Lung (tissue), 17 donors: ENCODE measurements at places on chromosomes 7 and 10.

DNA sequence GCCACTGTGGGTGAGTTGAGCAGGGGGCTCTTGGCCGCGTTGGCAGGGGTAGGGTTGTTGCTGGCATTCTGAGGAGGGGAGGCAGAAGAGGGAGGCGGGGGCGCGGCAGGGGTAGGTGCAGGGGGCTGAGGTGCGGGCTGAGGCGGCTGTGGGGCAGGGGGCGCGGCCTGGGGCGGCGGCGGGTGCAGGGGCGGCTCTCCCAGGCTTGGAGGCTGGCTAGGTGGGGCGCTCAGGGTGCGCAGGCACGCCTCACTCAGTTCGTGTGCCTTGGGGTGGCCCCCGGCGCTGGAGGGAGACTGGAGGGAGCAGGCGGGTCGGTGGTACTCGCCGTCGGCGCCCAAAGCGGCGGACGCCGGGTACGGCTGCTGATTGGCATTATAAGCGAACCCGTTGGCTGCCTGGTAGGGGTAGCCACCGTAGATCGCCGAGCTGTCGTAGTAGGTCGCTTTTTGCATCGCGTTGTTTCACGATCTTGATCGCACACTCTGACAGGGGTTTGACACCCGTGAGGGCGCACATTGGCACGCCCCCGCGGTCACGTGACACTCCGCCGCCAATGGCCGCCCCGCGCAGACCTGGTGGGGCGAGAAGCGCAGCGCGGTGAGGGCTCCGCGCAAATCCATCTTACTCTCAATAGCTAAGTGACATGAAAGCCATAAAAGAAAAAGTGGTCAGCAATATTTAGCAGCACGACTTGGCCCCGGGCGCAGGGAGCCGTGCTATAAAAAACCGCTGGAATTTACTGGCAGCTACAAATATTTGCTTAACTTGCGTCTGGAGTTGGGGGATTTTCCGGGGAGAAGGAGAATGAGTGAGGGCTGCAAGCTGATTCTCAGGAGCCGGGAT, 7.9 kb upstream of the HOXA2 start:
- peak; percentile 90 for DNase-seq

- DNase-seq, result peak; percentile 38
Measured at GRCh38 chr7:141208539-141208938, 134.7 kb downstream of the TMEM178B start.

DNA sequence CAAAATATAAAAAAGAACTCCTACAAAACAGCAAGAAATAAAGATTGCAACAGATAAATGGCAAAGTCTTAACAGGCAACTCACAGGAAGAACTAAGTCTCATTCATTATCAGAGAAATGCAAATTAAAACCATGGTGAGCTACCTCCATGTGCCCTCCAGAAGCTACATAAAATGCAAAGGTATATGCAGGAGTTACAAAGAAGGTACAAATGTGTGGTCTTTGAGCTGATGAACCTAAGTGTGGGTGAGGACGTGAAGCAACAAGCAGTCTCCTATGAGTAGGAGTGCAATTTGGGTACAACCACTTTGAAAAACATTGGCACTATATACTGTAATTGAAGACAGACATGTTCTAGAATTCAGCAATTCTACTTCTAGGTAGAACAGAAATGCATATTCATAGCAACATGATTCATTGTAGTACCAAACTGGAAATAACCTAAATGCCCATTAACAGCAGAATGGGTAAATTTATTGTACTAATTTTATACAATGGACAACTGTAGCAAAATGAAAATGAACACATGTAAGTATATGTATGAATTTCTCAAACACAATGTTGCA, 61.6 kb upstream of the KCNMA1 start:
- DNase-seq, result no peak

DNA sequence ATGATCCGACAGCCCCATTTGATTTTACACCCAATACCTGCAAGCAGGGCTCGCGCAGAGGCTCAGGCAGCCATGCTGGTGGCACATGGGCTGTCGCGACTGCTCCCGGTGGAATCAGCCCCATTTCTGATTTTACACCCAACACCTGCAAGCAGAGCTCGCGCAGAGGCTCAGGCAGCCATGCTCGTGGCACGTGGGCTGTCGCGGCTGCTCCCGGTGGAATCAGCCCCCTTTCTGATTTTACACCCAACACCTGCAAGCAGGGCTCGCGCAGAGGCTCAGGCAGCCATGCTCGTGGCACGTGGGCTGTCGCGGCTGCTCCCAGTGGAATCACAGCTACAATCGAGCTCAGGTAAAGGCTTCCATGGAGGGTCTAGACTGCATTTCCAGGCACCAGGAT, 244.1 kb downstream of the PTPRN2 start:
- no peak for DNase-seq

DNA sequence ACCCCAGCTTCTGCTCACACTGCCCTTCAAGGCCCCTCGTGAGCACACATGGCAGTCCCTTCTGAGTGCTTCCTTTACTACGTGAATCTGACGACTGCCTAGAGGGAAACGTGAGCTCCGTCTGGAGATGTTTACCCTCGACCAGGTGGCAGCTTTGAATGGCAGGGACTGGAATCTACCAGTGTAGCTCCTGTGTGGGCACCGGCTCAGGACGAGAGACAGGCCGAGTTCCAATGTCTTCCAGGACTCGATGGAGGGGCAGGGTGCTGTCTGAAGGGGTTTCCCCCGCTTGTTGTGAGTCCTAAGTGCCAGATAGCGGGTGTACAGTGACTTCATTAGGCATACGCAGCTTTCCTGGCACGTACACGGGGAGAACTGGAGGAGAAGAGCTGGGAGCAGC, 229.9 kb downstream of the ADARB2 start:
- no peak for DNase-seq

DNA sequence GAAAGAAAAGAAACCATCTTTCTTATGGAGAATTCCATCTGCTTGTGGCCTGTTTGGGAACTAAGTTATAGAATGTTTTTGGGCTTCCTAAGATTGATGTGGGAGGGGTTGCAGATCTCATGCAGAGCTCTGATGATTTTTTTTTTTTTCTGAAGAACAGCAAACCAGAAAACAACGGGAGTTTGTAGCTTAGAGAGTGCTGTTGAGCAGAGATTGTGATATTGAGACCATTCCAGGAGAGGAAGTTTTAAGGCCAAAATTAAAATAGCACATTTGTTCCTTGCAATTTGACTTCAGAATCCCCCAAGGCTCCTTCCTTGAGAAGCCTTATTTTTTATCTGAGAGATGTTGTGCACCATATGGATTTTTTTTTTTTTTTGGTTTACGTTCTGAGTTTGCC, 159.5 kb upstream of the NRP1 start:
- no peak for DNase-seq

DNA sequence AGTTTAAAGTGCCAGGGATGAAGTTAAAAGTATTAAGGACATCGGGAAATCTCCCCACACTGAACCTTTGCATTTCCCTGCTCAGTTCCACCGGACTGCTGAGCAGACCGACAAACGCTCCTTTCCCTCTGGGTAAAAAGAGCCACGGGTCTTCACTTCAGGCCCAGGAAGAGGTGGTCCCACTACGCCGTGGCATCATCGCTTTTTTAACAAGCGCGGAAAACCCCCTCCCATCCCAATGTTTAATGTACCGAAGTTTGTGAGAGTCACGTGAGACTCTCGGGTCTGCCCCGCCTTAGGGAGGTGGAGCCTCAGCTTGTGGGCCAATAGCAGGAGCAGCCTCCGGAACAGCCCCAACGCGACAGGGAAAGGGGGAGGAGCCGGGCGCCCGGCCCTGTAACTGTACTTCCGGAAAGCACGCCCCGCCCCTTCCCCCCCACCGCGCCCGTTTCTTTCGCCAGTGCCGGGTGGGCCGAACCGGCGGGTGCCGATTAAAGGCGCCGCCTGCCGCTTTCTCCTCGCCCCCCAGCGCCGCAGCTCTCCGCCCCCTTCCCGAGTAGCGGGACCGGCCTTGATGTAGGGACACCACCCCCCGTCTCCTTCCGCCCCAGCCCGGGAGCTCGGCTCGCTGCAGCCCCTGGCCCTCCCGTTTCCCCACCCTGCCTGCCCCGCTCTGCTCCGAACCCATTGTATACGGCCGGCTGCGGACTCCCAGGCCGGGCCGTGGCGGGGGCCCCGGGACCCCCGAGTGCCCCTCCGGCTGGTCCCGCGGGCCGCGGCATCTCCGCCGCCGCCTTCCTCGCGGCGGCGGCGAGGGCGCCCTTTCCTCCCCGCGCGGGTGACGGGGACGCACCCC, 2.2 kb upstream of the TRIM8 start:
- DNase-seq, result peak; percentile 99

DNA sequence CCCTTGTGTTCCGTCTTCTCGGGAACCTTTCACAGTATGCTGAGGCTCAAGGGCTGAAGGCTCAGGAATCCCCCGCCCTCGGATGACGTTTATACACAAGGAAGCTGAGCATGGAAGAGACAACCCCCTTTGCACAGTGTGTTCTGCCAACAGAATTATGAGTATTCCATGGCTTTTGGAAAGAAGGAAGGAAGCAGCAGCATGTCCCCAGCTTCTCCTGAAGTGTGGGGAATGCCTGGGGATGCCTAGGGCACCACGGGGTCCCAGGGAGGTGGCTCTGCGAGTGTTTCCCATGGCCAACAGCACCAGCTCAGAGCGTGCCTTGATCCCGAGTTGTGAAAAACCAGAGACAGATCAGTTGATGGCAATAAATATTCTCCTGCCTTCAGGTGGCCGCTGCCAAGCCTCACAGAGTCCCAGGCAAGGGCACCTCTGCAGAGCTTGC, 88.8 kb upstream of the DDC start:
- no peak for DNase-seq

- peak; percentile 17 for DNase-seq
Measured at GRCh38 chr7:138125119-138125518, 48.9 kb downstream of the AKR1D1 start.

GRCh38 chr7:78594156-78594555, 795.6 kb downstream of the PHTF2 start:
- no peak for DNase-seq

DNA sequence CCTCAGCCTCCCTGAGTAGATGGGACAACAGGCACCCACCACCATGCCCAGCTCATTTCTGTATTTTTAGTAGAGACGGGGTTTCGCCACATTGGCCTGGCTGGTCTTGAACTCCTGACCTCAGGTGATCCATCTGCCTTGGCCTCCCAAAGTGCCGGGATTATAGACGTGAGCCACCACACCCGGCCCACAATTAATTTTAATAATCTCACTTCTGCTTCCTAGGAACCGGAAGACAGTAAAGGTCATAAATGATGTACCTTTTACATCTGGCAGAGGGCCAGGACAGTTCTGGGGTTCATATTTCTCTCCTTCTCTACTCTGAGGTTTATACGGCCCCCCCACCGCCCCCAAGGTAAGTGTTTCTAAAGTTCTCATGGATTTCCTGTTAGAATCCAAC, 31.2 kb upstream of the AOAH start:
- no peak for DNase-seq
